T47D (cell line): ENCODE measurements at places on chromosomes 13 and 19.

- no peak for DNase-seq
Measured at GRCh38 chr19:48681127-48681470, 8.3 kb upstream of the NTN5 start.

- no peak for DNase-seq
Measured at GRCh38 chr13:77876176-77876575, 42.5 kb downstream of the EDNRB start.

DNA sequence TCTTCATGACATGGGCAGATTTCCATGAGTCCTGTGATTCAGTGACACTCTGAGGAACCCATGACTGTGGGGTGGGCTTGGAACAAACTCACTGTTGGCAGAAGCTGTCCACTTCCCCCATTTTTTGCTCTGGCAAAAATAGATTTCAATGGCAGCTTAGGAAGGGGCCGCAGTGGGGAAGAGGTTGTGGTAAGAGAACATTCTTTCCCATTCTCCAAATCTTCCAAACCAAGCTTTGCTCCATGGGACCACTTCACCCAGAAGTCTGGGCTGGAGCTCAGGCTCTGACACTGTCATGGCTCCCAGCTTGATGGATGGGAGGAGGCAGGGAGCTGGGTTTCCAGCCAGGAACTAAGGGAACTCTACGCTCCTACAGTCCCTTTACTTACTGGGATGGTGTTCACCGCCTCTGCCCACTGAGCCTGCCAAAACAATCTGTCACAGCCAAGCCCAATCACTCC is 24.9 kb upstream of the MEDAG start:
- DNase-seq, result no peak

- no peak for DNase-seq
Measured at GRCh38 chr19:48967346-48968178, 2.5 kb downstream of the FTL start.

DNA sequence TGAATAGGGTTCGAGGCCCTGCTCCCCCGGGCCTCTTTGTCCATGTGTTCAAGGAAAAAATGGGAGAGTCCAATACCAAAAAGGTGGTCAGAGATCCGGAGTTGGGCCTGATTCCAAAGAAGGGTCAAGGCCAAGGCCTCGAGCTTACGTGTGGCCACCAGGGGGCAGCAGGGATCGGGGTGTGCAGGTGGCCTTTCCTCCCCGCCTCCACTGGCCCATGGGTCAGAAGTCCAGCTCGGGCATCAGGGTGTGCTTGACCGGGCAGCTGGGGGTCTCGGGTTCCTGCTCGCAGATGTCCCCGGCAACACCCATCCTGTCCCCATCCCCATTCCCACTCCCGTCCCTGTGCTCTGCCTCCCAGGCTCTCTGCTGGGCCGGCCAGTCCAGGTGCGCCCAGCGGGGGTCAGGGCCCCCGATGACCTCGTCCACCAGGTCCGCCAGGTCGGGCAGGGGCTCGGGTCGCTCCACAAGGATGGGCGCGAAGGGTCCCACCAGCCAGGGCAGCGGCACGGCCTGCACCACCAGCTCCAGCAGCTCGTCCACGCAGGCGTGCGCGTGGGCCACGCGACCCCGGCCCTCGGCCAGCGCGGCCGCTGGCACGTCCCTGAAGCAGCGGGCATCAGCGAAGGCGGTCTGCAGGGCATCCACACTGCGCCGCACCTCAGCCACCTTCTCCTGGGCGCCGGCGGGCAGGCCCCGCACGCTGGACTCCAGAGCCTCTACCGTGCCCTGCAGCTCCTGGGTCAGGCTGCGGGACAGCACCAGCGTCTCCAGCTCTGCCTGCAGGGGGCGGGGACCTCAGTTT is 5.2 kb upstream of the PLIN4 start:
- peak; percentile 53 for DNase-seq

DNA sequence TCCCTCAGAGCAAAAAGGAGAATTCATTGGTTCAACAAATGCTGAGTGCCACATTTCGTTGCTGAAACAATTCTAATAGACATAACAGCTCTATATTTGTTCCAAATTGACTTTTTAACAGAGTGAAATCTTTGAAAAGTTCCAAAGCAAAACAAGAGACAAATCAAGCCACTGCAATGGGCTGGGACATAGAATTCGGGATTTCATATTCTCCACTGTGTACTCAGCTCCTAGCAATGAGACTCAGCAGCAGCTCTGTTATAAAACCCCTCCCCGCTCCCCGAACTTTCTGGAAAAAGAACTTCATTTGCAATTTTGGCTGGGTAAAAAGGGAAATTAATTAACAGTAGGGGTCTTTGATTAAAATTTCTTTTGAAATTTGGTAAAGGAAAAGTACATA is 11.3 kb downstream of the RFX2 start:
- DNase-seq, result no peak

DNA sequence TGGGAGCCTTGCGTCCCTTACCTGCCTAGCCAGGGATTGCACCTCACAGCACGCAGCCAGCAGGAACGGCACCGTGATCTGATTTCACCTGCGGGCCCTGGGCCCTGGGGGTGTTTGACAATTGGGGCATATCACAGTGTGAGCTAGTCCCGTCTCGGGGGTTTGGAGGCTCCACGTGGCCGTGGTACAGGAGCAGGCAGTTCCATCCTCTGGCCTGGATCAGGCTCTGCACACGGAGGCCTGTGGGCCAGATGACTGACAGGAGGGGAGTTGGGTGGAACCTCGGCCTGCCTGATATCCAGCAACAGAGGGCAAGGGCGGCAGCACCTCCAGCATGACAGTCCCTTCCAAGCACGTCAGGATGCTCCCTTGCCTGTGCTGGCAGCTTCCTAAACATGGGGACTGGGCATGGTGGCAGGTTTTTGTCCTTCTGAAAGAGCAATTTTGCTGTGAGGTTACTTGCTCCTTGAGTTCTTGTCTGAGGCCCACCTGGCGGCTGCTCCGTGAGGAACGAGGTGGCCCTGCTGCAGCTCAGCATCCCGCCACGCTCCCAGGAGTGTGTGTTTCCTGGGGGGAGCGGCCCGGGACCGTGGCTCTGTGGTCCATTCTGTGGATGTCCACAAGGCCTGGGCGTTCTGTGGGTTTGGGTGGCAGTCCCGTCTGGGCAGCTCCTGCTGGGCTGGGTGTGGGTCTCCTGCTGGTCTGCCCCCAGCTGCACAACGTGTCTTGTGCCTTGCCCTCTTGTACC is 6.3 kb upstream of the RPS15 start:
- no peak for DNase-seq

DNA sequence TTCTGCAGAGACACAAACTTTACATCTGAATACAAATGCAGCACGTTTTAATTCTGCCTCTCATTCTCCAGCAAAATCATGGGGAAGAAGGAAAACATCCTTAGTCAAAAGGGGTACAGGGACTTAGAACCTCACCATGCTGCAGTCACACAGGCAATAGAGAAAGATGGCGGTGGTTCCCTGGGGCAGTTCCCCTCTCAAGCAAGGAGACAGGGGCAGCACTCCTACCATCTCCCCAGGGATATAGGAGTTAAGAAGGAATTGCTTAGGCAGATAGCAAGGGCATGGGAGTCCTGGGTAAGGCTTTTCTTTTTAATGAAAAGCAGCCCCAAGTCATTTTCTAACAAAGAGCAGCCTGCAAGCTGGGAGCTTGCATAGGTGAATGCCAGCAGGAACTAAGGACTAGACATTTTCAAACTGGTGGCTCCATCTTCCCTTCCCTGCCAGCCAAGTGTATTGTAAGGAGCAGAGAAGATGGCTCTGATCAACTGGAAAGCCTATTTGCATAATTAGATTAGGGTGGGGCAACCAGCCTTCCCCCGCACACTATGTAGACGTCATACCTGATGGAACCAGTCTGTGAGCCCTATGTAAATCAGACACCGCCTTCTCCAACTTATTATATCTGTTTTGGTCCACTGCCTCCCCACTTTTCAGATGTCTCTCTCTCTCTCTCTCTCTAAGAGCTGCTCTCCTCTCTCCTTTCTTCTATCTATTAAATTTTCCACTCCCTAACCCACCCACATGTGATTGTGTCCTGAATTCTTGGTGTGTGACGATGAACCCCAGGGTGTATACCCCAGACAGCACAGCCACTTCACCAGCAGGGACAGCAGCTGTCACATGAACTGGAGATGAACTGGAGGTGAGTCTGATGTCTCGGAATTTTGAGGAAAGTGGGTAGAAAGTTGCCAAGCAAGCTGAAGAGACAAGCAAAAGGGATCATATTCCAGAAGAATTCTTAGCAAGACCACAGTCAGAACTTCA is 514.5 kb downstream of the IRS2 start:
- no peak for DNase-seq

DNA sequence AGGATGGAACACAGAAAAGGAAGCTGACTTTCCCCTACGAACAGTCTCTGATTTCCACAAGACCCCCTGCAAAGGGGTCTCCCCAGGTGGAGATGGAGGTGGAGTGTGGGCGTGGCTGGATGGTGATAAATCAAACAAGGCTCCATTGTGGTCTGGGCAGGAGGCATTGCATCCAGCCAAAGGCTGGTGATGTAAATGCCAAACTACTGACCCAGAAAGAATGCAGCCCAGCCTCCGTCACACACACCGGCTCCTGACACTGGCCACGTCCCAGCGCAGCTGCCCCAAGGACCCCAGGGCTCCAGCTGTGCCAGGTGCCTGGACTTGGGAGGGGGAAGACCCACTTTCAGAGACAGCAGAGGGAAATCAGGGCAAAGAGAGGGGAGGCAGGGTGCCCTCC is 6.3 kb downstream of the SLC7A1 start:
- DNase-seq, result no peak

DNA sequence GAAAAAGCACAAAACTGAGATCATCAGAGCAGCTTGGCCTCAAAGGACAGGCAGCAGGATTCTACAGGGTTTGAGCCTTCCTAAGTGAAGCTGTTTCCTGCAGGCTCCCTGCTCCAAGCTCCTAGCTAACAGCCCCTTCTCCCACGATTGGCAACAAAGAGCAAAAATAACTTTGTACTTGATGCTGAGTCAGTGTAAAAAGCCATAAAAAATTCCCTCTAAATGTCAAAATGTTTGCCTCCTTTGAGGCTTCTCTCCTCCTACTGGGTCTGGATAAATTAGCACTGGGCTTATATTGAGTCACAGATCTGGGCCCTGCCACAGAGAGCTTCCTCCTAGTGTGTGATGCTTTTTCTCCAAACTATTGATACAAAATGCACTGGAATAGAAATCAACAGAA is 153.3 kb downstream of the TNFRSF19 start:
- no peak for DNase-seq

- DNase-seq, result no peak
Measured at GRCh38 chr19:3563709-3564524, 6.5 kb upstream of the MFSD12 start.

DNA sequence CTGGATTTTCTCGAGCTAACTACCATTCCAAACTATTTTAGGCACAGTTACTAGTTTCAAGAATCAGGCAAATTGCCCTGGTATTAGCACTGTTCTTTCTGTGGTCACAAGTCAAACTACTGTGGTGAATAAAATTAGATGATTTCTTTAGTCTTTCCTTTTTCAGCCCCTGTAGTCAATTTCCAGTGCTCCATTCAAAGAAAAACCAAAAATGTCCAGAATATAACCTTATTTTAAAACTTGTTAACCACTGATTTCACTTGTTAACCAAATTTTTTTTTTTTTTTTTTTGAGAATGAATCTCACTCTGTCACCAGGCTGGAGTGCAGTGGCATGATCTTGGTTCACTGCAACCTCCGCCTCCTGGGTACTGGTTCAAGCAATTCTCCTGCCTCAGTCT is 50.6 kb upstream of the USPL1 start:
- DNase-seq, result no peak

GRCh38 chr19:6030214-6030507 is 52.2 kb upstream of the RANBP3 start:
- no peak for DNase-seq

GRCh38 chr13:76552807-76553206 is 333.4 kb downstream of the KCTD12 start:
- DNase-seq, result no peak

GRCh38 chr13:30664689-30665275 is 47.1 kb downstream of the USPL1 start:
- DNase-seq, result no peak

GRCh38 chr13:22925881-22926747 is 254.7 kb upstream of the SGCG start:
- DNase-seq, result peak; percentile 83

DNA sequence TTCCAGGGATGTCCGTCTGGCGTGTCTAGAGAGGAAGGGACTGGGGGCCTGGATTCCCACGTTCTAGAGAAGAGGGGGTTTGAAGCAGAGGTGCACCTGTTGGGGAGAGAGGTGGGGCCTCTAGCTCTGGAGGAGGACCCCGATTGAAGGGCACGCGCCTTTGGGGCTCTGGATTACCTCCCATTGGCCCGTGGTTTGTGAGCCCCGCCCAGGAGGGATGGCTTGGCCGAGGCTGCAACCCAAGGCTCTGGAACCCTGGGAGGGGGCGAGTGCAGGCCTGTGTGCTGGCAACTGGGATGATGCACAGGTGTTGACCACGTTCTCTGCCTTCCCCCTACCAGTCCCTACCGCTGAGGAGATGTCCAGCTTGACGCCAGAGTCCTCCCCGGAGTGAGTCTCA is 20.2 kb downstream of the TMEM150B start:
- DNase-seq, result no peak

GRCh38 chr13:39016787-39017186 is 21.1 kb downstream of the PROSER1 start:
- DNase-seq, result peak; percentile 57

GRCh38 chr13:79530270-79530669 is 49.3 kb downstream of the NDFIP2 start:
- no peak for DNase-seq
